ENCODE measurements at places on chromosomes 16 and 17.

DNA sequence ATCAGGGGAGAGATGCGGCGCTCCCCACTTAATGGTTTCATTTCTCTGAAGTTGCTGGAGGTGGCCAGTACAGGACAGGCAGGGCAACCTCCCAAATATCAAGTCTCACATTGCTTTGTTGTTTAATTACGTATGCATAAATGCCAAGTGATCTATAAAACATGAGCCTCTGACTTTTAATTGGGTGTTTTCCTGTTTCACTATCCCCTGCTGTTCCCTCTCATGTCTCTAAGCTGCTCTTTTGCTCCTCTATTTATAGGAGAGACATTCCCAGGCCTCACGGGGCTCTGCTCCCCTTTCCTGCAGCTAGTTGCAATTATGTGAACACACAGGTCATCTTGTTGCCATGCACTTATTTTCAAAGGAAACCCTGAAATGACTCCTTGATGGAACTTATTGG, 1173.5 kb upstream of the GOT2 start:
- no peak for DNase-seq

DNA sequence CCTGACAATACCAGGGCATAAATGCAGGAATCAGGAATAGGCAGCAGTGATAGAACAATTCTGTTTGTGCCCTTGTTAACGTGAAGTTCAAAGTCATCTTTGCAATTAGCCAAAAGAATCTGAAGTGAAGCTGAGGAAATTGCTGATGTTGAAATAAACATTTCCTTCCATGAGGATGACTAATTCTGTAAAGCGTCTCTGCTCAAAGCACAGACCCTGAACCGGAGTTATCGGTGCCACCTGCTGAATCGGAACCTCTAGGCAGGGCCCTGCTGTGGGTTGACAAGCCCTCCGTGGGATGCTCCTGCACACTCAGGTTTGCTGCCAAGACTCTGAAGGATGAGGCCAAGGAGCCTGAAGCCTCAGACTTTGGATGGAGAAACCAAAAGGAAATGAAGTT, 37.0 kb upstream of the CDH1 start:
- DNase-seq: no peak

DNA sequence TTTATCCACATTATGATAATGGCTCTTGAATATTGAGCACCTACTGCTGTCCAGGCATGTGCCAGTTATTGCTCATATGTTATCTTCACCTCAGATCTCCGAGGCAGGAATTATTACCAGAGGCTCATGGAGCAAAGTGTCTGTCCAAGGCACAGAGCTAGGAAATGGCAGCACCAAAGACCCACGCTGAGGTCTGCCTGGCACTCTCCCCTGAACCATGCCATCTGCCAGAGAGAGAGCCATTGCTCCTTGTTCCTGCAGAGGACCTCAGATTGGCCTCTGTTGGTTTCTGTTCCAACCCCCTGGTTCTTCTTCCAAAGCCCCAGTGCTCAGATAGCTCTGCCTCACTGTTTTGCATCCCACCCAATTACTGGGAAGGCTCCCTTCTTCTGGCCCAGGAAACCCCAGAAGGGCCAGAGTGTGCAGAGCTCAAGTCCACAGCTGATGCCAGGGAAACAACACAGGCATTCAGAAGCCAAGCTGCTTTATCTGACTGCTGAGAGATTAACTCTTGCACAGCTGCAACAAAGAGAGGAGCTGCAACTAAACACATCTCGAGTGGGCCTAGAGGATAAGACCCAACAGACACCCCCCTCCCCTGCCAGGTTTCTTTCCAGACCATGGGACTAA, 5.9 kb downstream of the ASIC2 start:
- no peak for DNase-seq

DNA sequence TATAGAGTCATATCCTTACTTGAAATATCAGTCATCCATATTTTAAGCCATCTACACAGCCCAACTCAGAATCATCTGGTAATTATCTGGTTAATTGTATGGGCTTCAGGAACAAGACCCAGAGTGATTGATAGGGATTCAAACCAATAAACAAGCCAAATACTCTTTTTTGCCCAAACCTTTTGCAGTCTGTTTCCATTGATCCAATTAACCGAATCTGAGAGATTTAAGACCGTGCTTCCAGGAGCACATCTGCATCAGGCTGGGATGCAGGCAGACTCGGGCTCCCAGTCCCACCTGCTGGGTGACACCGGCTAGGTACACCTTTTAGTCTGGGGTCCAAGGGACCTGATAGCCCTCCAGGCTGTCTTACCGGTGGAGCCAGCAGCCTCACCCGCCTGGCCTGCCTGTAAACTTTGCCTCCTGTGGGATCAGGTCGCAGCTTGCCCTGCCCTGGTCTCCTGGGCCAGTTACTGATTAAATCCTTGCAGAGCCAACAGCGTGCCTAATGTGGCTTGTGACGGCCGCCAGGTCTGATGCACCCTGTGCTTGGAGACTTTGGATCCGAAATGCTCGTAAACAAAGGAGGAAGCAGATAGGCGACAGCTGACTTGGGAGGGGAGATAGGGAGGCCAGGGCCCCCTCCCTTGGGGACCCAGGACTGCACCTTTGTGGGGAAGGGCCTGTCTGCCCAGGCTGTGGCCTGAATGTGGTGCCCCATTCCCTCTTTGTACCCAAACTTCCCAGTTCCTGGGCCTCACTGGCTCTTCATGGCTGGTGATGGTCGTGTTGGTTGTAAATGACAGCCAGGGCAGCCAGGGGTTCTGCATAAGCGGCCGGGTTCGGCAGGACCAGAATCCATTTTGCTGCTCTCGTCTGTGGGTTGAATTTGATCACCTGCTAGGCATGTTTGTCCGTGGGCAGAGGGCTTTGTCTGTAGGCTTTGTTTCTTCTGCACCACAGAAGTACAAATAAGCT, 3.8 kb downstream of the CMIP start:
- DNase-seq: no peak

DNA sequence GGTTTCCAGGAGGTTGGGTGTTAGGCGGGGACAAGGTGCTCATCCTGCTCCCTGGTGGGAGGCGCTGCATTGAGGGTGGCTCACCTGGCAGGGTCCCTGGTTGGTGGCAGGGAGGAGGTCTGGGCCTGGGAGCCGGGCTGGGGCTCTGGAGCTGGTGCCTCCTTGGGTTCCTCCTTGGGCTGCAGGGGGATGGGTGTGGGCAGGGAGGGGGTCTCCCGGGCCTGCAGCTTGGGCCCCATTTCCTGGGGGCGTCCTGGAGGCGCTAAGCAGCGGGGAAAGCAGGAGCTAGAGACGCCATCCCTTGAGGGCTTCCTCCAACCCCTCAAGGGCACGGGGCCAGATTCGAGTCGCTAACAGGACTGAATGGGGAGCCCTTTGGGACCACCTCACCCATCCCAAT, 11.1 kb downstream of the CNGB1 start:
- no peak for DNase-seq

- no peak for DNase-seq
Observed at GRCh38 chr16:69131167-69131838, 1.1 kb downstream of the CHTF8 start.

DNA sequence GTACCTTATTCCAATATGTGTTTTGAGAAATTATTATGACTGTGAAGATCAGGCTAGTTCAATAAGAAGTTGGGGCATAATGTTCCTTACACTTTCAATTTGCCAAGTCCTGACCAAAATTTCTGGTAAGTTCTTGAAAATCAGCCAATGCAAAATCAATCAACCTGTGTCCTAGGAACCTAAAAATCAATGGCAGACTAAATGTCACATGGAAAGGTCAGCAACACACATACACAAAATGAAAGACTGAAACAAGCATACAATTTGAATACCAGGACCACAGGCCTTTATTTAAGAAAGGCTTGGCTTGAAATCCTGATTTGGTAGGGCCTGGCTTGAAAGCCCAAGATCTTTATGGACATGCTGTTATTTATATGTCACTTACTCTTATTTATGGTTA, 155.5 kb upstream of the ZKSCAN2 start:
- DNase-seq: no peak

DNA sequence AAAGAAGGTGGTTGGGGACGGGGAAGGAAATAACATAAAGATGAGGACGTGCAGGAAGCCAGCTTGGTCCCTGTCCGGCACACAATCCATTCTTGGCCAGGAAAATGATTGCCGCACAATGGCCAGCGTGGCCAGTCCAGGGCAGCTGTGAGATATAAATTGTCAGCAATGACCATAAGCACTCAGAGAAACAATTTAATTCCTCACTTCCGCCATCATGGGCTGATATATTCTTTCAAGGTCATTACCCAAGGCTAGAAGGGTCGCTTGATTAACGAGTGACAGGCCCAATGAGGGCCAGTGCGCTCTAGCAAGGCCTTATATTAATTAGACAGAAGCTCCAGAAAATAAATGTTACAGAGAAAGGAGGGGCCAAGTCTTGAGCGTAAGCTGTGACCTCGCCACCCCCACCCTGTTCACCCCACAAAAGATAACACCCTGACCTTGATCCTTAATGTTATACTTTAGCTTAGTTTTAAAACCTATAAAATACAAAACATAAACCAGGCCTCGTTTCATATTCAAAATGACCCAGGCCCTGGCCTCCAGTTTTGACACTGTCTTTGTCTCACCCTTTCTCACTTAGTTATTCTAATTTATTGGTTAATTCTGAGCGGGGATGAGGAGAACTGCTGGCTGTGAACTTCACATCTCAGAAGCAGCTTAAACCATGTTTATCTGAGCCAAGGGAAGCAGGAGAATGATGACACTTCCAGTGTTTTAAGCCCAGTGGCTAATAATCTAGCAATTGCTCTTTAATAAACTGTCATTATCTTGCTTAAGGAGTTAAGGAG, 478.3 kb upstream of the ZFHX3 start:
- DNase-seq: no peak

DNA sequence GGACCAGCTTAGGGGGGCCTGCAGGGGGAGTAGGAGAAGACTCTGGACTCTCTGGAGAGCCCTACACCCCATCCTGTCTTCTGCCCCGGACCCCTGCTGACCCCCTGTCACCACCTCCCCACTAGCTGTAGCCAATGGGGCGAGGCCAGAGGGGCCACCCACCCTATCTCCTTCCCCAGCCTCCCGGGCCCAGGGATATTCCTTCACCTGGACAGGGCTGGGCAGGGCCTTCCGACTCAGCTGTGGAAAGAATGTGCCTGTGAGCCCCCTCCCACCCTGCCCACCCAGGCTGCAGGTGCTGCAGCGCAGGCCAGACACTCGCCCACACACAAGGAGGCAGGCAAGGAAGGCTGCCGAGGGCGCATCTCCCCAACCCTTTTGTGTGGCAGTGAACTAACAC, 23.0 kb downstream of the TSPOAP1 start:
- DNase-seq: no peak

GRCh38 chr17:1783271-1783670, 21.4 kb downstream of the SERPINF1 start:
- DNase-seq: no peak

GRCh38 chr17:28888832-28889231, 8.7 kb downstream of the FLOT2 start:
- DNase-seq: no peak

DNA sequence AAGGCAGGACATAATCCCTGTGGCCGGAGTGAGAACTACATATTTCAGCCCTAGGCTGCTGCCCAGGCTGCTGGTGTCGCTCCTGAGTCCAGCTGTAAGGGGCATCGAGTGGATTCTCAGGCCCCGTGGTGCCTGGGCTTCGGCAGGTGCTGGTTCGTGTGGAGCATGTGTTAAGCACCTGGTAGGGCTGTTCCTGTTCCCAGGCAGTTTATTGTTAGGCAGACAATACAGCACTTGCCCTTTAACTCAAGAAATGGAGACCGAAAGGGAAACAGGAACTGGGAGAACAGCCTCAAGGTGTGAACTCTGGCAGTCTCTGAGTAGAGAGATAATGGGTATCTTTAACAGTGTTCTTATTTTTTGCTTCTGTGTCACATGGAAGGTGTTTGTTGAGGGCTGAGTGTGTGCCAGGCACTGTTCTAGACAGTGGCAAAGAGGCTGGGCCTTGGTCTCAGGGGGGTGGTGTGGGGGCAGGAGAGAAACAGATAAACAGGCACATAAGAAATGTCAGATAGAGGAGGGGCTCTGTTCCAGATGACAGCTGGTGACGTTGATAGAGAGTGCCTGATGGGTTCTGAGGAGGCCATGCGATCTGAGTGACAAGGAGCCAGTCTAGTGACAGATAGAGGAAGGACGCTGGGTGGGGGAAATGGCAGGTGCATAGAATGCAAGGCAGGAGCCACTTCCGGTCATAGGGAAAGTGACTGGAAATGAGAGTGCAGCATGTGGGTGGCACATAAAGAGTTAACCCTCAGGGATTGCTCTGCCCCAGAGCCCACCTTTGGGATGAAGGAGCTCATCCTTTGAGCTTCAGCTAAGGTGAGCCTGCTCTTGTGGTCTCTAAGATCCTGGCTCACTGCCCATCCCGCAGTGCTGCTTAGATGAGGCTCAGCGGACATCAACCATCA, 33.8 kb downstream of the EPN2 start:
- DNase-seq: no peak

- peak; percentile 40 for DNase-seq
Observed at GRCh38 chr17:15273141-15273793, 8.1 kb upstream of the PMP22 start.

GRCh38 chr16:48613061-48613957, 3.3 kb upstream of the N4BP1 start:
- no peak for DNase-seq

- no peak for DNase-seq
Observed at GRCh38 chr17:76081295-76082210, 2.6 kb downstream of the ZACN start.

- no peak for DNase-seq
Observed at GRCh38 chr17:29084541-29085146, 41.7 kb downstream of the PIPOX start.

GRCh38 chr17:62032480-62032879, 32.6 kb downstream of the MED13 start:
- DNase-seq: no peak

DNA sequence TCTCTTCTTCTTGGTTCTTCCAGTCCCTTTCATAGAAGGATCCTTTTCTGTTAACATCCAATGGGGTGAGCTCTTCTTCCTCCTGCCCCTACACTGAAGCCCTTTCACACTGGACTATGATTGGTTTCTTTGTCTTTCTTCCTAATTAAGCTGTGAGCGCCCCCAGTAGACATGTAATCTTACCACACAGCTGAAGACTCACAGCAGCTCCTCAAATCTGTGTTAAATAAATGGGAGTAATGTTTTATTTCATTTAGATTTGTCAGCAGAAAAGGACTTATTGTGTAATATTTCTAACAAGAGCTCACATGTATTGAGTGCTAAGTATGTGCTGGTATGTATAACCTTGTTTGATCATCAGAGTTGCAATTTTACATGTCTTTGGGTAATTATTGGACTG, 55.7 kb downstream of the TOX3 start:
- DNase-seq: no peak

- no peak for DNase-seq
Observed at GRCh38 chr16:80580109-80580832, 39.5 kb downstream of the DYNLRB2 start.

GRCh38 chr17:47739150-47739549, 6.1 kb downstream of the TBX21 start:
- DNase-seq: no peak

GRCh38 chr16:79282806-79283205, 317.7 kb downstream of the MAF start:
- no peak for DNase-seq

- DNase-seq: no peak
Observed at GRCh38 chr16:23509782-23510163, 521 bp downstream of the GGA2 start.
